NCI-H460 (cell line): ENCODE measurements at places on chromosomes 16 and 17. TPM values are rescaled to one million over a fixed set of nuclear protein-coding genes. Genes with fewer than 3 reads are reported as not detected.

DNA sequence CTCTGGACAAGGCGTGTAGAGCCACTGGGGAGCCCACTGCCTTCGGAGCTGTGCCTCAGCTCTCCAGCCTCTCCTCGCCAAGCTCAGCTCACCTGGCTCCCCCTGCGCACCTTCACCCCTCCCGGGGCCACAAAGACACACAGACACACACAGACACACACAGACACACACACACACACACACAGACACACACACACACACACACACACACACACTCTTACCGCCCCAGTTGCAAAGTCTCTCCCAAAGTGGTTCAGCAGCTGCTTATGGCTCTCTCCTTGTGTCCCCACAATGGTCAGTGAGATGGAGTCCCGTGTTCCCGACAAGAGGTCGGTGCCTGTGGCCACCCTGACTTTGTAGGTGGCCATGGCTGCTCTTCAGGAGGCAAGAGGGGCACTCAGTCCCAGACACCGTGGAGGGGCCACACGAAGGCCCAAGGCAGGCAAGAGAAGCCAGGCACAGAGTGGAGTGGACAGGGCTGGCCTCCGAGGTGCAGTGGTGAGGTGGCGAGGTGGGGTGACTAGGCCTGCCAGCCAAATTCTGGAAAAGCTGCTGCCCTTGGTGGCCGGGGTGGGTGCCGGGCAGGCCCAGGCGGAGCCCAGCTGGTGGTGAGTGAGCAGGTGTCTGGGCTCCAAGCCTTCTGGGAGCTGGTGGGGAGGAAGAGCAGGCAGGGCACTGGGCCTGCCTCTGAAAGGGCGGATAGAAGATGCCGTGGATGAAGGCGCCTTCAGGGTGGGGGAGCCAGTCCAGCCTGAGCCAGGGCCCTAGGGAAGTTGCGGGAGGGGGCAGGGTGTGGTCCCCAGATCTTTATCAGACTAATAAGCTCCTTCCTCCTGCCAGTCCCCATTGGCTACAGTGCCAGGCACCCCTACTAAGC, at the start of gene ALOX12B:
Gene ALOX12B, minus strand, starts transcription at position 642 of the 877 bp plus-strand sequence. Its CDS starts 274 bp downstream, at position 368.
- no peak for DNase-seq

DNA sequence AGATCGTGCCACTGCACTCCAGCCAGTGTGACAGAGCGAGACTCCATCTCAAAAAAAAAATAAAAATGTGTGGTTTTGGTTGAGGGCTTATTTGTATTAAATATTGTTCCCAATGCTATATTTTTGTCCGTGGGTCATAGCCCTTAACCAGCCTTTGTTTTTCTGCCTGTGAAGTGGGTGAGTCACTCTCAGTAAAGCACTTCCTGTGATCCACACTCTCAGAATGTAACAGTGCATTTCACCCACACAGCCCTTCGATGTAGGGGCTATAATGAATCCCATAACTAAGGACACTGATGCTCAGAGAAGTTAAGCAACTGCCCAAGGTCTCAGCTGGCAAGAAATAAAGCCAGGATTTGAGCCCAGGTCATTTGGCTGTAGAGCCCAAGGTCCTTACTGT, 34.7 kb upstream of the POLR3E start:
- DNase-seq = no peak

GRCh38 chr17:81111066-81111465, 54.2 kb upstream of the PVALEF start:
- DNase-seq = no peak

The GPR179 gene
- 0.03 and 0.05 TPM in 2 replicates for total RNA-seq

The TMC8 gene
- 0.30 TPM in 1 of 2 replicates, not detected in the other for total RNA-seq

DNA sequence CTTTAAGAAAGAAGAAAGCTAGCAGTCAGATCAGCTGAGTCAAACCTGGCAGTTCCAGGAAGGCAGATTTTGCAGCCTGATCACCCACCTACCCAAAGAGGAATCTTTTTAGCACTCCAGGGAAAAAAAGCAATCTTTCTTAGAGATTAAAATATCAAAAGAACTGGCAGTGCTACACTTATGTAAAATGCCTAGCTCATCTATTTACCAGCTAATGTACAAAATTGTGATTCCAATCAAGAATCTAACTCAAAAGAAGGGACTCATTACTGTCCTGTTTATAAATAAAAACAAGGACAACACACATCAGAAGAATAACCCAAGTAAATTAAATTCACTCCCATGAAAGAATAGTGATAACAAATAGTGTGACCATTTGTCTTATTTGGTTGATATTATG, 222.4 kb upstream of the ERCC4 start:
- no peak for DNase-seq

The ANKRD40CL gene
- total RNA-seq = not detected in 2 replicates
